ENCODE measurements at places on chromosomes 12 and 14.

DNA sequence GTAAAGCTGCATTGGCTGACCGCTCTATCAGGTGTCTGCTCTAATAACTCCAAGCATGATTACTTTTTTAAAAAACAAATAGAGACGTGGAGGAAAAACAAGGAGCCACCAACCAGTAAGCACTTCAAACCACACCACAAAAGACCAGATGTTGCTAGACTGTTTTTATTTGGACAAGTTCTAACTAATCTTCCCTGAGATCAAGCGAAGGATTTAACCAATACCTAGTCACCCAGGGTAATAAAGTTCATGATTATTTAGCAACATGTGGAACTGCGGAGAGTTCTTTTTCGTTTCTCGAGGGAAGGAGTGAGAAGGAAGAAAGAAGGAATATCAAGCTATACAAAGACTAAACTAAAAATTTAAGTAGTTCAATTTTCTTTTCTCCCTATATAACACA is 288.1 kb downstream of the DUSP6 start:
- no peak for DNase-seq

- DNase-seq, result no peak
Measured at GRCh38 chr14:84991021-84991420, 538.9 kb upstream of the FLRT2 start.

GRCh38 chr14:78927261-78927660 is 757.1 kb downstream of the NRXN3 start:
- no peak for DNase-seq

DNA sequence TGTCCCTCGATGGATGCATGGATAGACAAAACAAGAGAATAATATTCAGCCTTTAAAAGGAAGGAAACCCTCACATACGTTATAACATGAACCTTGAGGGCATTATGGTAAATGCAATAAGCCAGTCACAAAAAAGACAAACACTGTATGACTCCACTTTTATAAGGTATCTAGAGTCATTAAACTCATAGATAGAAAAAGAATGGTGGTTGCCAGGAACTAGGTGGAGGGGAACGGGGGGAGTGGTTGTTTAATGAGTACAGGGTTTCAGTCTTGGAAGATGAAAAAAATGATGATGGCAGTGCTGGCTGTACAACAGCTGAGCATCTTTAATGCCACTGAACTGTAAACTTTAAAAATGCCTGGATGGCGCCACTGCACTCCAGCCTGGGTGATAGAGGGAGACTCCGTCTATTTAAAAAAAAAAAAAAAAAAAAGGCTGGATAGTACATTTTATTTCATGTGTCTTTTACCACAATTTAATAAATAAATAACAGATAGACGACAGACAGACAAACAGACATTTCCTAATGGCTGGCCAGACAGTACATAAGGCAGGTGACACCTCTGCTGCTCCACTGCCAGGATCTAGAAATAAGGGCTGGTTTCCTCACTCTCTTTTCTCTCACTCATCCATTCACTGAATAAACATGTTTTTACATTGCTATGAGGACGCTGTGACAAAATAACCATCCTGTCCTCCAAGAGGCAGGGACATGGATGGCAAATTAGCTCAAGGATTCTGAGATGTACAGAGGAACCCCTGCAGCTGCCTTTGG is 118.8 kb downstream of the FOXN3 start:
- no peak for DNase-seq

- DNase-seq, result no peak
Measured at GRCh38 chr14:105171004-105171673, 2.6 kb upstream of the JAG2 start.

Data from stimulated activated CD8-positive, alpha-beta memory T cell treated with anti-CD3 and anti-CD28 coated beads, Interleukin-7, amount 100 ng/mL, for 24 hours (primary cell).